ENCODE measurements at places on chromosomes 1 and 21.
A peak's percentile ranks its signal among the peaks of the same experiment; 100 is the strongest.

- peaks cover 37% of the 10 kb centered on the region for H3K4me1 ChIP-seq
- peak overlapping the region; percentile 0 for H3K27ac ChIP-seq
- no peak for DNase-seq
- no peaks in the 10 kb centered on the region for H3K27me3 ChIP-seq
- H3K4me3 ChIP-seq: no peak overlapping the region
Measured at GRCh38 chr1:175679981-175680652, 63.3 kb downstream of the TNR start.

DNA sequence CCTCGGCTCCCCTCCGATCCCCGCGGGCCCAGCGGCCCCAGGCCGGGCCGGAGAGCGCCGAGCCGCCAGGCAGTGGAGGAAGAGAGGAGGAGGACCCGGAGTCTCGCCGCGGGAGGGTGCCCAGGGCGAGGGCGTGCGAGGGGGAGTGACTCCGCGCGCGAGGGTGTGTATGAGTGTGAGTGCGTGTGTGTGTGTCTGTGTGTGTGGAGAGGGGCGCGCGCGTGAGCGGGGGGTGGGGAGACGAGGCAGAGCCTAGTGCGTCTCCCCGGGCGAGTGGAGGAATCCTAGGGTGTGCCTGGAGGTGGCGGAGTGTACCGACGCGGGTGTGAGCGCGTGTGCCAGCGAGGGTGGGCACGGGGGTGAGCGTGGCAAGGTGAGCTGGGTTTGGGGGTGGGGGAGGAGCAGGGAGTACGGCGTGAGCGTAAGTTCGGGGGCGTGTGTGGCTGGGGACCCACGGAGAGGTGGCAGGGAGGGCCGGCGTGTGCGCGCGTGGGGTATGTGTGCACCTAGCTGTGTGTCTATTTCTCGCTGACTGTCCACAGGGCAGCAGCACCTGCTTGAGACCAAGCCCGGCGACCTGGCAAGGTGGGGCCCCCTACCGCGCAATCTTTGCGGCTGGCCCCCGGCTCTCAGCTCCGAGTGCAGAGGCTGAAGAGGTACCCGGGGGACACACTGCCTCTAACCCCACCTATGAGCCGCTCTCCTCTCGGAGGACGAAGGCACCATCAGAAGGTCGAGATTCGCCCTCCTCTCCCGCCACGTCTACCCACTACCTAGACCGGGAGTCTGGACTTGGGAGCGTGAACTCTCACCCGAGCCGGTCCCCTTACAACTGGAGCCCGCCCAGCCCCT, 784 bp upstream of the KCND3 start:
- H3K36me3 ChIP-seq: no peaks in the 10 kb centered on the region
- H3K4me1 ChIP-seq: peaks cover 30% of the 10 kb centered on the region
- H3K4me3 ChIP-seq: peak overlapping the region; percentile 82
- H3K27ac ChIP-seq: no peak overlapping the region
- peaks cover 68% of the 10 kb centered on the region for H3K27me3 ChIP-seq

DNA sequence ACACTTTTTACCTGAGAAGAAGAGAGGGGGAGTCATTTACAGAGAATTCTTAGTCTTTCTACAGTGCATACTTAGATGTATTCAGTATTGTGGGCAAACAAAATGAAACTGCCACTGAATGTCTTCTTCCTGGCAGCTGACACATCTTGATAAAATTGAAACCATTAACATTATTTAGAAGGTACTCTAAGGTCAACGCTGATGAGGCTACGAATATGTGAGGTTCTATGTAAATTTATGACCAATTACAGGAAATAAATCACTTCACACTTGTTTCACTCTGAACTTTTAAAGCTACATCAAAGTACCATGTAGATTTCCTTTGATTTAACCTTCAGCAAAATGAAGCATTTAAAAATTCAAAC, 51.3 kb upstream of the GFI1 start:
- H3K27me3 ChIP-seq: no peaks in the 10 kb centered on the region
- no peaks in the 10 kb centered on the region for H3K36me3 ChIP-seq
- peak overlapping the region; percentile 29 for H3K27ac ChIP-seq
- peak overlapping the region; percentile 39 for H3K4me3 ChIP-seq

- no peaks in the 10 kb centered on the region for H3K27me3 ChIP-seq
- no peak overlapping the region for H3K4me3 ChIP-seq
- H3K27ac ChIP-seq: no peak overlapping the region
- H3K36me3 ChIP-seq: no peaks in the 10 kb centered on the region
Measured at GRCh38 chr1:219478811-219479210, 134.1 kb downstream of the ZC3H11B start.

- H3K4me1 ChIP-seq: peaks cover 10% of the 10 kb centered on the region
- H3K4me3 ChIP-seq: no peak overlapping the region
- DNase-seq: no peak
- no peak overlapping the region for H3K27ac ChIP-seq
- H3K36me3 ChIP-seq: peaks cover 23% of the 10 kb centered on the region
- H3K27me3 ChIP-seq: no peaks in the 10 kb centered on the region
Measured at GRCh38 chr1:112651205-112651604, 23.3 kb upstream of the MOV10 start.

GRCh38 chr1:150683914-150684313, 13.0 kb downstream of the GOLPH3L start:
- H3K4me1 ChIP-seq: peaks cover 8% of the 10 kb centered on the region
- H3K27me3 ChIP-seq: no peaks in the 10 kb centered on the region
- H3K4me3 ChIP-seq: no peak overlapping the region
- H3K36me3 ChIP-seq: peaks cover 6% of the 10 kb centered on the region
- no peak overlapping the region for H3K27ac ChIP-seq

DNA sequence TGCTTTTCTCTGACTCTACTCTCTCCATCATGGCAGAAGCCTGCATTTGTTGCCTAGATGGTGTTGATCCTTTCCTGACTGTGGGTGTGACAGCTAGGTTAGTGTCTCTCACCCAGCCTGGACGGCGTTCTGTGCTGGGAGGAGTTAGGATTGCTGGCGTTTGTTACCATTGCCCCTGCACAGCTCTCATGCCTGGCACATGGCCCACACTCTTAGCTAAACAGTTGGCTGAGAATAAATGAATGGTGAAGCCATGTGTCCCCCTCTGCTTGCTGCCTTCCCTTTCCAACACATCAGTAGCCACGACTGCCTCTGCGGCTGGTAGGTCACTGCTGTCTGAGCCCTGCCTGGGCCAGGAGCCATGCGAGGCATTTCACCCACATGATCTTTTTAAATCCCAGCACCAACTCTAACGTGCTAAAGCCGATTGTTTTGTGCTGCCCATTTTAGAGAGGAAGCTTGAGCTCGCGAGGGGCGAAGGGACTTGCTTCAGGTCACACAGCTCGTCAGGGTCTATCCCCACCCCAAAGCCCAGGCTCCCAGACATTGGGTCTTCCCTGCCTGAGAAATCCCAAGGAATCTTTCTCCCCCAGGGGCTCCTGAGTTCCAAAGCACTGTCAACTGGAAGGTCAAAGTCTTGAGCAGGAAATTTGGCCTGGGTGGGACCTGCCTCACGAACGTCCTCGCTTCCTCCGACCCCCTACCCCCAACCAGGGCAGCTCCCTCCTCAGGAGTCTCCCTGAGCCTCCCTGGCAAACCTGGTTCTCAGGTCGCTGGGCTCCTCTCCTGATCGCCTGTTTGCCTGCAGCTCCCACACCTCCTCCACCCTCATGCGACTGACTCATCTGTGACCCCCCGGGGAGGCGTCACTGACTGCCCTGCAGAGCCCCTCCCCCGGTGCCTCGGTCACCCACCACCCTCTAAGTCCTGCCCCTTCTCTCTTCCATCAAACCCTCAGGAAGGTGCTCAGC, 271.7 kb upstream of the C1orf174 start:
- H3K27me3 ChIP-seq: peaks cover 18% of the 10 kb centered on the region
- H3K4me3 ChIP-seq: no peak overlapping the region
- H3K27ac ChIP-seq: no peak overlapping the region
- DNase-seq: no peak
- H3K4me1 ChIP-seq: no peaks in the 10 kb centered on the region

Data from naive B cell (primary cell).